ENCODE measurements at places on chromosomes 2 and 18. TPM values are rescaled to one million over a fixed set of nuclear protein-coding genes. Genes with fewer than 3 reads are reported as not detected.

STON1 gene
- total RNA-seq = 27.5 TPM

GRCh38 chr2:138213084-138213483 lies 248.8 kb downstream of the HNMT start:
- no peak for DNase-seq

- no peak for DNase-seq
Observed at GRCh38 chr2:101625387-101625786, 72.1 kb upstream of the MAP4K4 start.

DNA sequence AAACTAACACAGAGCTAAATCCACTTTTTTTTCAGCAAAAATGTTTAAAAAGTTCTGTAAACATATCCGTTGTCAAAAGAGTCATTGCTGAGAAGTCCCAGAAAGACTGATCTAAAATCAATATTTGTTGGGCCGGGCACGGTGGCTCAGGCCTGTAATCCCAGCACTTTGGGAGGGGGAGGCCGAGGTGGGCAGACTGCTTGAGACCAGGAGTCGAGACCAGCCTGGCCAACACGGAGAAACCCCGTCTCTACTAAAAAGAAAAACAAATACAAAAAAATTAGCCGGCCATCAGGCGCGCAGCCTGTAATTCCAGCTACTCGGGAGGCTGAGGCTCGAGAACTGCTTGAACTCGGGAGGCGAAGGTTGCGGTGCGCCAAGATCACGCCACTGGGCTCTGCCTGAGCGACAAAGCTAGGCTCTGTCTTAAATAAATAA lies 1.4 kb downstream of the OLA1 start:
- DNase-seq = no peak

Data from aorta (tissue), 5 donors.